ENCODE measurements at places on chromosomes 6 and 20. TPM values are rescaled to one million over a fixed set of nuclear protein-coding genes. Genes with fewer than 3 reads are reported as not detected.

DNA sequence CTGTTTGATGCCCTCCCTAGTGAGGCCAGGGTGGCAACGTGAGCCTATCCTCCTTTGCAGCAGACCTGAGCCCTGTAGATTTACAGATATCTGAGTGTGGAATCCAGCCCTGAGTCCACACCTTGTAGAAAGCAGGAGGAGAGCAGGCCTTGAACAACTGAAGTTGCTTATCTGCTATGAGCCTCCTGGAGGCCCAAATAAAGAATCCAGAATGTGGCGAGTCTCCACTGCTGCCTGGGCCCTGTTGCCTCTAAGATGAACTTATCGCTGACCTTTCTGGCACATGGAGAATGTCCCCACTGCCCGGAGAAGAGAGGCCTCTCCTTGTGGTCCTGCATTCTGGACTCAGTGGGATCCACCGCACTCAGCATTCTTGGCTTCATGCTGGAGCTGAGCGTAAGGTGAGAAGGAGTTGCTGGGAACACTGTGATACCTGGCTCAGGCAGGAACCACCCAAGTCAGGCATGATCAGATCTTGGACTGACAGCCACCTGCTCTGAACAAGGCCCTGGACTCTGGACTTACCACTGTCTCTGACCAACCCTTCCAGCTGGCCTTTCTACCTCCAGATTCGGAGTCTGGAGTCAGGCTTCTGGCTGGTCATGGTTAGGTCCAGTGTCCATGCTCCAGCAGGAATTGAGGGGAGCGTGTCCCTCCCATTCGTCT is 5.8 kb upstream of the MANBAL start:
- DNase-seq: no peak

- peak; percentile 88 for DNase-seq
These were observed 21.7 kb upstream of the RANBP9 start for GRCh38 chr6:13733178-13733887.

- DNase-seq: no peak
These were observed 58.9 kb downstream of the MYH7B start for GRCh38 chr20:35014537-35014936.

- DNase-seq: no peak
These were observed 6.7 kb downstream of the NCOA5 start for GRCh38 chr20:46083101-46083500.

DNA sequence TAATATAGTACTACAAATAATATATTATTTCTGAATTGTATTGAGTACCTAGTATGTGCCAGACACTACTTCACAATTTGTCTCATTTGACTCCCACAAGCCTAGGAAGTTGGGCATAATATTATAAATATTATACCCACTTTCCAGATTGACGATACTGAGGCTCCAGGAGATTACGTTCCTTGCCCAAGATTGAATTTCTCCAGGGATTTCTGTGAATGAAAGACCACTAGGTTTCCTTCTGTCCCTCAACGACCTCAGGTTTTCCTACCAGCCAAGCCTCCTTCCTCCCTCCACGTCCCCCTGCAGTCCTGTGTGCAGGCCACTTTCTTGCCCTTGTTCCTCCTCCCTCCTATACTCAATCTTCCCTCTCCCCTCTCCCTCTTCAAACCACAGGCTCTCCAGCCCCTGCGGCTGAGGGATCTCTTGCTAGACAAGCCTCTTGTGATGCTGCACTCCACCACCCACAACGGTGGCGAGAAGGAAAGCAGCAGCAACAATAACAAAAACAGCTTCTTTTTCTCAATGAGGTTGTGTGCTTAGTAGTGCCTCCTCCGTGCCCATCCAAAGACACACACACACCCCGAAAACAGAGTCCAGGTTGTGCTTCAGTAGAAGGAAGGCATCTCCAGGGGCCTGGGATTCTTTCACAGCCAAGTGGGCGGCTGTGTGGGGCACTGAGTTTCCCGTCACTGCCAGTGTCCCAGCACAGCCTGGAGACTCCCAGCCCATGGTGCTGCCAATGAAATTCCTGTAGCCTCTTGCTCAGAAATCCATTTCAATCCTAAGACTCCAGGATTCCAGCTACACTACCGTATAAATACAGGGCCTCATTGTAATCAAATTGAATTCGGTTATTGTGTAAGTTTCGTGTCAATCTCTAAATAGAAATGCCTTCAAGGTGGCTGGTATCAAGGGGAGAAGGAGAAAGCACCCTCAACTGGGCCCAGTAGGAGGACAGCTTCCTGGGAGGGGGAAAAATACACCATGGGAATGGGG is 94.4 kb downstream of the NCR2 start:
- DNase-seq: no peak

DNA sequence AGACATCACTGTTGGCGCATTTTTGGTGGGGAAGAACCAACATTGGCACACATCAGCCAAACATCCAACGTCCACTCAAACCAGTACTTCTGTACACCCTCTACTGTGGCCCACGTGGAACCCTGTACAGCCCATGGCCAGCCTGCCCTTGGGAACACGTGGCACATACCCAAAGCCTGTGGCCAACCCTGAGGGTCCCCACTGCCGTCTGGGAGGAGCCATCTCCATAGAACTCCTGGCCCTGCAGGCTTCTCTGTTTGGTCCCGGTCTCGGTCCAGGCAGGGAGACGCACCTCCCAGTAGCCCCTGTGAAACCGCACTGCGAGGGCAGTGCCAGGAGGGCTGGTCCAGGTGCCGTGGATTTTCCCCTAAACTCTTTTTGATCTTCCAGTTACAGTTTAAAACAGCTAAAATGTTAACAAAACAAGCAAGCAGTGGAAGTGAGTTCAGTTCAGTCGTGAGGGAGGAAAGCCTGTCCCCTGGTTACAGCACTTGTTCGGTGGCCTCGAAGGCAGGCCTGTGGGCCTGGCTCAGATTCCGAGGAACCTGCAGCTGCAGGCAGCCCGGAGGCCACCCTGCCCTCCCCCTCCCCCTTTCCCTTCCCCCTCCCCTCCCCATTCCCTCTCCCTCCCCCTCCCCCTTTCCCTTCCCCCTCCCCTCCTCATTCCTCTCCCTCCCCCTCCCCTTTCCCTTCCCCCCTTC is 233.7 kb downstream of the DLL1 start:
- no peak for DNase-seq

GRCh38 chr20:22371843-22372242 is 212.5 kb downstream of the FOXA2 start:
- DNase-seq: no peak

DNA sequence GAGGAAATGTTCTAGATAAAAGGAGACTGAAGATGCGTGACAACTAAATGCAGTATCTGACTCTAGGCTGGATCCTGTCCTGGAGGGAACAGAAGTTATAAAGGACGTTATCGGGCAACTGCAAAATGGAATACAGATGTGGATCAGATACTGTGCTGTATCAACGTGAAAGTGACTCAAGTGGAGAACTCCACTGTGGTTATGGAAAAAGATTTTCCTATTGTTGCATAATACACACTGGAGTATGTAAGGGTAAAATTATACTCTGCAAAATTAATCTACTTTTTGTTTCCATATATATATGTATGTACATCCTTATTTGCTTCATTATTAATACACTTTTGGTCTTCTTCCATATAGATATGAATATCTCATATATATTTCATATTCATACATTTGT is 654.0 kb downstream of the QKI start:
- no peak for DNase-seq

DNA sequence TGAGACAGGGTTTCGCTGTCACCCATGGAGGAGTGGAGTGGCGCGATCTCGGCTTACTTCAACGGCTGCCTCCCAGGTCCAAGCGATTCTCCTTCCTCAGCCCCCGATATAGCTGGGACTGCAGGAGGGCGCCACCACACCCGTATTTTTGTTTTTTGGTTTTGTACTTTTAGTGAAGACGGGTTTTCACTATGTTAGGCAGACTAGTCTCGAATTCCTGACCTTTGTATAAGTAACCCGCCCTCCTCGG is 115.4 kb upstream of the BTN3A2 start:
- DNase-seq: no peak

GRCh38 chr6:143339223-143339622 is 111.3 kb downstream of the ADAT2 start:
- no peak for DNase-seq

DNA sequence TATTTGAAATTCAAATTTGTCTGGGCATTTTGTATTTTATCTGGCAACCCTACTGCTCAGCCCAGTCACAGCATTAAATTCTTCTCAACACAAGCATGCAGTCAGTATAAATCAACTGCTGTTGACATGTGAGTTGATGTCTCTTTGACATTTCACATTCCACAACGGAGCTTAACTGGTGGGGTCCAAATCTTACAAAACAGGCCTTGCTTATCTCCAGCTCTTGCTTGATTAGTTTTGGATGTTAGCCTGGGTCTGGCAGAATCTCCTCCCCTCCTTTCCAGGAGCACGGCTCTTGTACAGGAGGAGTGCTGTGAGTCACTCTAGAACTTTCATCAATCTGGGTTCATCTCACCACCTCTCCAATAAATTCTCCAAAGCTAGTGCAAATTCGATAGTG is 80.8 kb upstream of the PHACTR1 start:
- DNase-seq: no peak

DNA sequence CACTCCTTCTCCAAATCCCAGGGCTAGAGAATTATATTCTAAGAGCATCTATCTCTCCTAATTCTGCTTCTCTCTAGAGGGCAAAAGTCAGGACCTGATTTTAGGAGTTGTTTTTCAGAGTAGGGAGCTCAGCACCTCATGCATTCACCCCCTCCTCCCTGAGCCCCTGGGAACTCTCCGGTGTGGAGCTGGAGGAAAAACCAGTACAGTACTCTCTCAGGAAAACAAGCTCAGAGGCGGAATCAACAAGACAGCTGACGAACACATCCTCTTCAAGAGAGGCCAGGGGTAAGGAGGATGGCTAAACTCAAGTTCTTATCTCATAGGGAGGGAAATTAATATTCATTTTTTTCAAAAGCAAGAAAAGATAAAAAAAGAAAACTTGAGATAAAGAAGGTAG is 120.1 kb upstream of the CDYL start:
- DNase-seq: no peak

FILIP1 gene
- 0.03 TPM for total RNA-seq

TPBG gene
- total RNA-seq: 7.9 TPM

TSBP1 gene
- not detected for total RNA-seq

SYNDIG1 gene
- 0.33 TPM for total RNA-seq

CAP2 gene
- 5.4 TPM for total RNA-seq

STK35 gene
- 7.6 TPM for total RNA-seq
